WTC11 (cell line): ENCODE measurements at places on chromosomes 12 and 14. TPM values are rescaled to one million over a fixed set of nuclear protein-coding genes. Genes with fewer than 3 reads are reported as not detected.

Gene CDCA4
- 55.9 to 63.3 TPM (median 58.3 TPM) in 3 replicates for total RNA-seq

Gene DBX2
- 0.27 to 0.35 TPM (median 0.27 TPM) in 3 replicates for total RNA-seq

Gene OXA1L
- total RNA-seq, result 133 to 138 TPM (median 135 TPM) in 3 replicates

Gene SSPN
- 1.8 to 2.5 TPM (median 1.9 TPM) in 3 replicates for total RNA-seq

GRCh38 chr12:127781336-127781735 is 485.6 kb upstream of the TMEM132C start:
- H3K4me3 ChIP-seq, result no peak overlapping the region
- peaks cover 10% of the 10 kb centered on the region for H3K27me3 ChIP-seq
- no peaks in the 10 kb centered on the region for H3K4me1 ChIP-seq
- no peak overlapping the region for H3K27ac ChIP-seq

DNA sequence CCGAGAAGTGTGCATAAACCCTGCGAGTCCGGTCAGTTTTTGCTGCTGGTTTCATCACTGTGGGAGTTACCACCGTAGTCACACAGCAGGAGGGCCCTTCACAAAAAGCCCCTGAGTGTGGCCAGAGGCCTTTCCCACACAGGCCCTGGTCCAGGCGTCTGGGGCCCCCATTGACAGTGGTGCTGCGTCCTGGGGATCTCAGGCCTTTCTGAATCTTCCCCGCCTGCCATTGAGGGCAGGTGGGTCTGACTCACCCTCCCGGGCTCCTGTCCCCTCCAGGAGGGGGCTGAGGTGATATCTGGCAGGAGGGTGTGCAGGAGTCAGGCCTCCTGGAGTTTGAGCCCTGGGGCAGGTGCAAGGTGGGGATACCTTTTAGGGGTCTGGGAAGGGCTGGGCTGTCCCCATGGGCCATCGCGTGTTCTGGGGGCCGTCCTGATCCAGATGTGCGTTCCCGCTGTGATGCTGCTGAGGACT is 358.5 kb downstream of the TMEM121 start:
- no peaks in the 10 kb centered on the region for H3K4me1 ChIP-seq
- H3K36me3 ChIP-seq, result peaks cover 38% of the 10 kb centered on the region
- H3K27ac ChIP-seq, result no peak overlapping the region
- H3K4me3 ChIP-seq, result no peak overlapping the region

DNA sequence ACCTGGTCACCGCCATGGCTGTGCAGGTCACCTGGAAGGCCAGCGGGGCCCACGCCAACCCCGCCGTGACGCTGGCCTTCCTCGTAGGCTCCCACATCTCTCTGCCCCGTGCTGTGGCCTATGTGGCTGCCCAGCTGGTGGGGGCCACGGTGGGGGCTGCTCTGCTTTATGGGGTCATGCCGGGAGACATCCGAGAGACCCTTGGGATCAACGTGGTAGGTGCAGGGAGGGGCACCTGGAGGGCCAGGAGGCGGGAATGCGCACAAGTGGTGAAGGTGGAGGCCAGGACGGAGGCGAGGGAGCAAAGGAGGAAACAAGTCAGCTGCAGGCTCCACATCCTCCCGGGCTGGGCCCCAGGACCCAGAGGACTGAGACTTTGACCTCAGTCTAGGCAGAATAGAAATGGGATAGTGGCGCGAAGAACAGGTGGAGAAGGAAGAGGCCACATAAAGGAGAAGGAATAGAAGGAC is 649 bp downstream of the AQP6 start:
- H3K36me3 ChIP-seq, result no peaks in the 10 kb centered on the region
- no peak for DNase-seq
- H3K4me1 ChIP-seq, result peaks cover 4% of the 10 kb centered on the region
- H3K4me3 ChIP-seq, result no peak overlapping the region
- no peak overlapping the region for H3K27ac ChIP-seq

DNA sequence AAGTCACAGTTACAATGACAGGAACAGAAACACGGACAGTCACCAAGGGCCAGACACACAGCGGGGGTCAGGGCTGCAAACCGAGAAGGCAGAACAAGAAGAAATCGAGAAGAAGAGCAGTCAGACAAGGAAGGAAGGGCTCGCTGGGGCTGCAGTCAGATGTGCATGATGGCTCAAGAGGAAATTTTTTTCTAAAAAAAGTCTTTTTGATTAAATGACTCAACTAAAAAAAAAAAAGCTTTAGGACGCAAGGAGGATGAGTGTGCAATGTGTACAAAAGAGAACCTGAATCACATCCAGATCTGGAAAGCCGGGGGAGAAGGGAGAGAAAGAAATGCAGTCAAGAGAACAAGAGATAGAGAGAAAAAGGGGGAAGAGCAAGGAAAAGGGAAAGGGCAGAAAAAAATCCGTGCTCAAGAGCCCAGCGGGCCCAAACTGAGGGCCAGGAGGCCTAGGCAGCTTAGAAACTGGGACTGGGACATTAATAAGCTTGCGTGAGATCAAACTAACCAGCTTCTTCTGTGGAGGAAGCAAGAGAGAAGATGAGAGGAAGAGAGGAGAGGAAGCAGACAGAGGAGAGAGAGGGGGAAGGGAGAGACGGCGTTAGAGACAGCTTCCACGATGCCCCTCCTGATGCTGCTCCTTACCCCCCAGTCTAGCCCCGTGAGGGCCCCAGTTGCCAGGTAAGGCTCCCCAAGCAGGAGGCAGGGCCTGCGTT is 6.7 kb downstream of the IFFO1 start:
- peaks cover 39% of the 10 kb centered on the region for H3K36me3 ChIP-seq
- no peak overlapping the region for H3K4me3 ChIP-seq
- no peaks in the 10 kb centered on the region; the same call in 1 of the 2 replicates for H3K27me3 ChIP-seq
- H3K4me1 ChIP-seq, result peaks cover 18% of the 10 kb centered on the region

DNA sequence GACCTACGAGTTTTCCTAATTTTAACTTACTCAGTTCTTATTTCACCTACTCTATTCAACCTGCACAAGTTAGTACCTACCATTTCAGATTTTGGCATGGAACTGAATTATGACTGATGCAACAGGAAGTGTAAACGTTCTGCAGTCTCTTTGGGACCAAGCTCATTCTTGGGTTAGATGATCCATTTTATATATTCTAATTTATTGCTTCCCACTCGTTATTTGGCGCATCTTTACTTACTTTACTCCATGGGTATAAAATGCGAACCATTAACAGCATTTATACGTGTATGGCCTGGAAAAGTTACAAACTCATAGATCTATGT is 1.0 kb upstream of the EML1 start:
- no peaks in the 10 kb centered on the region for H3K36me3 ChIP-seq
- H3K4me3 ChIP-seq, result peak overlapping the region; percentile 74
- no peak overlapping the region for H3K27ac ChIP-seq
- no peak for DNase-seq
- peaks cover 20% of the 10 kb centered on the region for H3K27me3 ChIP-seq

GRCh38 chr14:81819344-81819743 is 285.7 kb upstream of the SEL1L start:
- no peak for DNase-seq
- H3K27ac ChIP-seq, result no peak overlapping the region
- no peak overlapping the region for H3K4me3 ChIP-seq
- H3K27me3 ChIP-seq, result no peaks in the 10 kb centered on the region
- peaks cover 43% of the 10 kb centered on the region for H3K36me3 ChIP-seq
- H3K4me1 ChIP-seq, result peaks cover 27% of the 10 kb centered on the region

DNA sequence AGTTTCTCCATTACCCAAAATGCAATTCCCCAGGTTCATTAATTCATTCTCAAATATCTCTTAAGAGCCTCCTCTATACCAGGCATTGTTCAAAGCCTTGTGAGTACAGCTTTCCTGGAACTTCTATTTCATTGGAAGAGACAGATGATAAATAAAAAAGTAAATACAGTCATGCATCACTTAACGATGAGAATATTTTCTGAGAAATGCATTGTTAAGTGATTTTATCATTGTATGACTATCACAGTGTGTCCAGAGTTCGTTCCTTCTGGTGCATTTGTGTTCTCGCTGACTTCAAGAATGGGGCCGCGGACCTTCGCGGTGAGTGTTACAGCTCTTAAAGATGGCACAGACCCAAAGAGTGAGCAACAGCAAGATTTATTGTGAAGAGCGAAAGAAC is 66.0 kb downstream of the ANO4 start:
- H3K4me1 ChIP-seq, result no peaks in the 10 kb centered on the region
- 0 out of 2 replicates have a peak, but pooled peaks cover 2% of the 10 kb centered on the region for H3K36me3 ChIP-seq
- no peak for DNase-seq
- no peaks in the 10 kb centered on the region for H3K27me3 ChIP-seq

DNA sequence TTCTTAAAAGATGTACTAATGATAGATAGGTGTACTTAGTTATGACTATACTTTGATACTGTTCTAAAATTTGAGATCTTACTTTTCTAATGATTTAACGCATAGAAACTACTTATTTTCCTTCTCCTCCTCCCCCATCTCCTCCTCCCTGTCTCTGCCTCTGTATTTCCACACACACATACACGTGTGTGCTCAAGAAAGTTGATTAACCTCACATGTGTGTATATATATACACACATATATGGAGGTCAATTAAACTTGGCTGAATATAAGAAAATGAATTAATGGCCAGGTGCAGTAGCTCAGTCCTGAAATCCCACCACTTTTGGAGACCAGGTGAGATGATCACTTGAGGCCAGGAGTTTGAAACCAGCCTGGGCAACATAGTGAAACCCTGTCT is 362.7 kb upstream of the SYT1 start:
- DNase-seq, result no peak
- H3K4me3 ChIP-seq, result no peak overlapping the region
- no peaks in the 10 kb centered on the region for H3K27me3 ChIP-seq
- H3K4me1 ChIP-seq, result no peaks in the 10 kb centered on the region
- peaks cover 8% of the 10 kb centered on the region for H3K36me3 ChIP-seq
- no peak overlapping the region for H3K27ac ChIP-seq
